ENCODE measurements at places on chromosomes 5 and 9.

DNA sequence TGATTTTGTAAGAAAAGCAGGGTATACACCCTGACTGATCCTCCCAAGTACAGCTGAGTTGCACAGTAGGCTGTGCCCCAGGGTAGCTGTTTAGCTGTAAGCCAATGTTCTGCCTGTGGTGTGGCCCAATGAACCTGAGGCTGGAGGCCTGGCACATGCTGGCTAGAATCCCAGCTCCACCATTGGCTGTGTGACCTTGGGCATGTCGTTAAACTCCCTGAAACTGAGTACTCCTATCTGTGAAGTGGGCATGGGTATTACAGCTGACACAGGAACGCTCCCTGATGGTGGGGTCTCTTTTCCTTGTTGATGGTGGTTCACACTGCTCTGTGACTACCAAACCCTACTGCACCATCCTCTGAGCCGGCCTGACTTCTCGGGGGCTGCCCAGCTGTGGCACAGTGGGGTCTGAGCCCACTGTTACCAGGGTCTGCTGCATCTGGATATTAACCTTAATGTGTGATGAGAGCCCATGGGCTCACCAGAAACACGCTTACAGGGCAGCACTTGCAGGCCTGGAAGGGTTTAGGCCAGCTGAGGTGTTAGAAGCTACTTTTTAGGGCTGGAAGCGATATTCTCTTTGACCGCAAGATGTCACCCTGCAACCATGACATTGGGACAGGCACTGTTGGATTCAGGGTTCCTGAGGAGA lies 7.0 kb upstream of the GADD45G start:
- DNase-seq, result peak; percentile 25

- no peak for DNase-seq
Measured at GRCh38 chr9:132031467-132032237, 48.0 kb downstream of the MED27 start.

DNA sequence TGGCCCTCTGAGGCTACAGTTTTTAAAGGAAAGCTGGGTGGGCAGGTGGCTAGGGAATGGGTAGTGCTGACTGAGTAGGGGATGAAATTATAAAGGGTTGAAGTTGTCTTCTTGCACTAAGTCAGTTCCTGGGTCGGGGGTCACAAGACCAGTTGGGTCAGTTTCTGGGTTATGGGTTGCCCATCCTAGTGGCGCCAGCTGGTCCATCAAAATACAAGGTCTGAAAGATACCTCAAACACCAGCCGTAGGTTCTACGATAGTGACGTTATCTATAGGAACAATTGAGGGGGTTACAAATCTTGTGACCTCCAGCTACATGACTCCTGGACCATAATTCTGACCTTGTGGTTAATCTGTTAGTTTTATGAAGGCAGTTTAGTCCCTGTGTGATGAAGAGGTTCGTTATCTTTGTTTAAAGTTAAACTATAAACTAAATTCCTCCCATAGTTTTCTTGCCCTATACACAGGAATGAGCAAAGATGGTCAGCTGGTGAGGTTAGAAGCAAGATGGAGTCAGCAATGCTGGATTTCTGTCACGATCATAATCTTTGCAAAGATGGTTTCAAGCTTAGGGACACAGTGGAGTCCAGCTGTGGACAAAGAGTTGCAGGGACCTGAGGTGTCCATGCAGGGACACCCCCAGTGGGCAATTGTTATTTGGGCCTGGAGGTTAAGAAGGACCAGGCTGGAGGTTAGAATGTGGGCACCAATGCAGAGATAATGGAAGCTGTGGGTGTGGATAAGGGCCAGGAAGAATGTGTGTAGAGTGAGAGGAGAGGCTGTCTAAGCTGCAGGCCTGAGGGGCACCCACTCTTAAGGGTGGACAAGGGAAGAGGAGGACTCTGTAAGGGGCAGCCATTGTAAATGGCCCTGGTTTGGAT lies 14.0 kb upstream of the CREBRF start:
- DNase-seq, result no peak

DNA sequence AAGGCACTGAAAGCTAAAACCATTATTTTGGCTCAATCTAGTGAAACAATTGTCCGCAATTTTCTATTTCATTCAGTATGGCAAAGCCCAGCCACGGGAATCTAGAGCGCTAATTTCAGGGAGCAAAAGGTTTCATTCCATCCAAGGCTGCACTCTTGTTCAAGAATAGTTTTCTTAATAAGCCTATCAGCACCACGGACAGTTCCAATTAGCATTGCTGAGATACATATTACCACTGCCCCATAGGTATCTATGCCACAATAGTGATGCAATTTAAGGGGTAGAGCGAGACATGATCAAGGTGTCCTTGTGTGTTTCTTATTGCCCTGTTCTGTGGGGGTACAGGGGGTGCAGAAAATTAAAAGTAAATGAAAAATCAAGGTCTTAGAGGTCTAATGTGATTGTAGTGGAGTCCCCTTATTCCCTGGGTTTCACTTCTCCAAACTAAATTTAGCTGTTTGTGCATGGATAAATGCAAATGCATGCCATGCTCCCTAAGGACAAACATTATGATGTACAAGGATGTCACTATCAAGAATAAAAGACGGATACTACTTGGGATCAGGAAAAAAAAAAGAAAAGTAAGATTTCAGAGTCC lies 45.5 kb downstream of the SPOCK1 start:
- DNase-seq, result no peak

GRCh38 chr9:122475717-122476116 lies 2.0 kb downstream of the OR1J1 start:
- no peak for DNase-seq

GRCh38 chr5:113042491-113043243 lies 66.1 kb downstream of the DCP2 start:
- no peak for DNase-seq

- DNase-seq, result no peak
Measured at GRCh38 chr5:67999391-67999790, 216.2 kb upstream of the PIK3R1 start.

DNA sequence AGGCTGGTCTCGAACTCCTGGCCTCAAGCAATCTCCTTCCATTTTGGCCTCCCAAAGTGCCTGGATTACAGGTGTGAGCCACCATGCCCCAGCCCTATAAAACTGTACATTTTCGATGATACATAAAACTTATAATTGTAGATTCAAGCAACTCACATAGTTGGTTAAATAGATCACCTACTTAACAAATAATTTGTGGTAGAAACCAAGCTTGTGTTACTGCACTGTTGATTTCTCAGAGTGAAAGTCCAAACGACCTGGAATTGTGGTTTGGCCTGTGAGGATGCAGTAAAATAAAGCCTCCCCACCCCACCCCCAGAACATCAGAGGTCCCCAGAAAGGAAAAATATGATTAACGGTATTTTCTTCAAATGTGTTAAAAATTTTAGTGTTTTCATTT lies 92.7 kb downstream of the TRIO start:
- no peak for DNase-seq

DNA sequence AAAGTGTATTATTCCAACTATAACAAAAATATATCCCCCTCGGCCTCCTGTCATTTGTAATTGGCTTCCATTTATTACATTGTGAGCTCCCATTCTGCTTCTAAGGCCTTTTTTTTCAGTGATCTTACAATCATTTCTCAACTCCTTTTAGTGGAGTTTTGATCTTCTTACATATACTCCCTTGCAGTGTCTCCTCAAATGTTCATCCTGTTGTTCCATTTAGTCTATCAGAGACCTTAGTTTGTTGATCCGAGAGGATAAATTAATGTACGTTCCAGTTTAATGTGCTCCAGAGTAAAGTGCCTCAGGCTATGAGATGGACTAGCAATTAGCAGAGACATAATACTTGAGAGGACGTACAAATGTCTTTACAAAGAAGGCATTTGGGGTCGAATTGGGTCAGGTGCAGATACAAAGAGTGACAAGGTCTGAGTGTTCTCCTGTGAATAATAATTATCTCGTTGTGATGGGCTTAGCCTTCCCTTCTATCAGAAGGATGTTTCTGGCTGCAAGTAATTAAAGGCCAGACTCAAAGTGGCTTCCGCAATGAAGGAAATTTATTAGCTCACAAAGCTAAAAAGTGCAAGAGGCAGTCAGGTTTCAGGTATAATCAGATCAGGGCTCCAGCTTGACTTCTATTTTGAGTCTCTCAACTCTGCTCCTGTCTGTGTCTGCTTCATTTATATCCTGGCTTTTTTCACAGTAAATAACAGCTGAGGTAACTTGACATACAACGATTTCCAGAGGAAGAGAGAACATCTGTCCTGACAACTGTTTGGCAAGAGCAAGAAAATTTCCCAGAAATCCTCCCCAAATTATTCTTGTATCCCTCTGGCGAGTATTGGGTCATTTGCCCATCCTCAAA lies 30.1 kb downstream of the ARRDC3 start:
- DNase-seq, result no peak

- no peak for DNase-seq
Measured at GRCh38 chr5:38724301-38725030, 121.3 kb upstream of the OSMR start.

DNA sequence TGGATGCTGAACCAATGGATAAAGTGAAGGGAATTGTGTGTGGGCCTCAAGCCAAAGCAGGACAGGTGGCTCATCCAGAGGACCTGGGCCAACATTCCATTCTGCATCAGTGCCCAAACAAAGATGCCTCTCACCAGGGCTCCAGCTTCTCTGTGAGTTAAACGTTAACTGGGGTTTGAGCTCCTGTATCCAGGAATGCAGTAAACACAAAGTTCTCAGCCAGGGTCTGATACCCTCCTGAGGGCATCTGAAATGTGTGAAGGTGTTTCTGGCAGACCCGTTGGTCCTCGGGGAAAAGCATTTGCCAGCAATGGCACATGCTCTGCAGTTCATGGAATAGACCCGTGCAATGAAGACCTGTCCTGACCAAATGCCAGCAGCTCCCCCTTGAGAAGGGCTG lies 33.9 kb upstream of the AOPEP start:
- DNase-seq, result no peak

DNA sequence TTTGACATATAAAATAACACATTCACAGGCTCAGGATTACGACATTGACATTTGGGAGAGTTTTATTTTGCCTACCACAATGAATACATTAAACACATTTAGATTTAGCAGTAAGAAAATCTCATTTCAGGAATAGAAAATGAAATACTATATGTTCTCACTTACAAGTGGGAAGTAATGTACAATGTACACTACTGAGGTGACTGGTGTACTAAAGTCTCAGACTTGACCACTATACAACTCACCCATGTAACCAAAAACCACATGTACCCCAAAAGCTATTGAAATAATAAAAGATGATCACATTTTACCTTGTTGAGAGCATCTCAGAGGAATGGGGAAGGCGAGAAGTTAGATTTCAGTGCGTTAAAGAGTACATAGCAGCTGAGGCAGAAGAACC lies 1202.4 kb upstream of the SEMA6A start:
- no peak for DNase-seq

DNA sequence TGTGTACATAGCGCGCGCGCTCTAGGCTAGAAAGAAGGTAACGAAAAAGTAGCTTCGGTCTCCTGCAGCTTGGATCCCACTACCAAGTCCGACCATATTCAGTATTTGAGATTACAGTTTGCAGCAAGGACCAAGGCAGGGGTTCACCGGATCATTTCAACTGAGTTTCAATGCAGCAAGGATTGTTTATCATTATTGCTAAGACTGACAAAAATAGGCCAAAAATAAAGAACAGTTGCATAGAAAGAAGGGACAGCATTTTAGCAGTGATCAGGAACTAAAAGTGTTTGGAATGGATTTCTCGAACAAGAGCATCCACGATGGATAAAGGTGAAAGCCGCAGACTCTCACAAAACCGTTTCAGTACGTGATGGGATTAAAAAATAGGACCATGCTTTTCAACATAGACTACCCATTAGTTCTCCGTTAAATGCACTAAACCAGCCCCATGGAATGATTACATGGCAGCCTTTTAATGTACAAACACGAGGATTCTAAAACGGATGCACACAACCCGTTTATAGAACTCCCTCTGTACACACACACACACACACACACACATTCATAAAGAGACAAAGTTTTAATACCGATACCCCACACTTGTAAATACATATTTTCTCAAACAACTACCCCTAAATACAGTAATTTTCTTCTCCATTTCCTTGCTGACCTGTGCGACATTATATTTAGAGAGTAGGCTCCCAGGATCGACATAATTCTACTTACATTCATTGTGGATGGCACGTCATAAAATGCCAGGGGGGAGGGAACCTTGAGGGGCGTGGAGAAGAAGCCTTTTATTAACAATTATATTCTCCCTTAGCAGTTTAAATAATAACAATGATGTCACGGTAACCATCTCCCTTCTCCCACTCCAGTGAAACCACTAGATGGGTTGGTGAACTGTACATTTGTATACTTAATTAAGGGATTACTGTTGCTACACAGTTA lies 197.1 kb downstream of the MEF2C start:
- DNase-seq, result no peak

DNA sequence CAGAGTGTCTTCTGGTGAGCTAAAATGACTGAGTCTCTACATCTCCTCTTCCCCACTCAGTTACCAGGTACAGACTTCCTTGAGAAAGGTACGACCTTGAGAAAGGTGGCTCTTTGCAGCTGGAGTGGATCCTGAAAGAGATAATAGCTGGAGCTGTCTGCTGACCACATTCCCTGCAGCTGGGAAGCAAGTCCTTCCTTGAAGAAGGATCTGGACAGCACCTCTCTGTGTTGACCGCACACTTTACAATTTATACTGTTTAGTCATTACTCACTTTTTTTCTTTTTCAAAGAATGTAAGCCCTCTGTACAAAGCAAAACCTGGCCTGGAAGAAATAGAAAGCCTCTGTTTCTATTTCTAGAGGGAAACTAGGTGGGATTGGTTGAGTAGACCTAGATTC lies 148.8 kb downstream of the MACIR start:
- DNase-seq, result no peak

DNA sequence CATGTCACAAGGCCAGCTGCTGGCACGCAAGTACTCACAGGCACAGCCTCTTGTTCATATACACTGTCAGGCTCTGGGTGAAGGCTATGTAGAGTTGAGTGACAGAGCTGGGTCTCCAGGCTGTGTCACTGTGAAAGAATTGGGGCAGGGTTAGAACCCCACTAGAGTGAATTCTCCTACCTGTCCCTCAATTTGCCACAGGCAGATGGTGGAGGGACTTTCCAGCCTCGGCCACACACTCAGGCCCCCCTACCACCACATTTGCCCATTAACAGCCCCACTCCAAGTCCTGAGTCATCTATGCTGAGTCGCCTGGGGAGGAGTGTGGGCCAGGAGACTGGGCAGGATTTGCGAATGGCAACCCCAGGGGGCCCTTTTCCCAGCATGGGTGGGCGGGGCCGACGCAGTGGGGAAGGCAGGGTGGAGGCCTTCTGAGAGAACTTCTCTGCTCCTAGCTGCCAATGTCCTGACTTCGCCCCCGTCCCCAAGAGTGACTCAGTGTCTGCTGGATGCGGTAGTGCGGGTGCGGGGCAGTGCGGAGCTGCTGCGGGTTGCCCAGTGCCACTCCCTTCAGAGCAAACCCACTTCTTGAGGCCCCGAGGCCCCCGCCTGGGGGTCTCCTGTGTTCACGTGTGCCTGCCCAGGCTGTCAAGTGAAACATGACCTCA lies 50.3 kb upstream of the PSD2 start:
- no peak for DNase-seq

DNA sequence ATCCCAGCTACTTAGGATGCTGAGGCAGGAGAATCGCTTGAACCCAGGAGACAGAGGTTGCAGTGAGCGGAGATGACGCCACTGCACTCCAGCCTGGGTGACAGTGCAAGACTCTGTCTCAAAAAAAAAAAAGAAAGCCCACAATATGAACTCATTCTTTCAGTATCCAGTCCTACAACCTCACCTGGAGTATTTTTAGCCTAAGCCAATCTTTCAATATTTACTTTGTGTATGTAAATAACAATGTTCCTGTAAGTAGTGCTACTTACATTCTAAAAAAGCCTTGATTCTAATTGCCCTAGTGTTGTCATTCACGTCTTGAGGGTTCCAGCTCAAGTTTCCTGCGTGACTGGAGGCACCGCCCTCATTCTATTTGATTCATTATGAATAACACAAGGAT lies 62.0 kb downstream of the BHMT start:
- DNase-seq, result no peak
